ENCODE measurements at places on chromosomes 2 and 18.

- DNase-seq: no peak
Observed at GRCh38 chr2:190911813-190912212, 31.2 kb downstream of the GLS start.

DNA sequence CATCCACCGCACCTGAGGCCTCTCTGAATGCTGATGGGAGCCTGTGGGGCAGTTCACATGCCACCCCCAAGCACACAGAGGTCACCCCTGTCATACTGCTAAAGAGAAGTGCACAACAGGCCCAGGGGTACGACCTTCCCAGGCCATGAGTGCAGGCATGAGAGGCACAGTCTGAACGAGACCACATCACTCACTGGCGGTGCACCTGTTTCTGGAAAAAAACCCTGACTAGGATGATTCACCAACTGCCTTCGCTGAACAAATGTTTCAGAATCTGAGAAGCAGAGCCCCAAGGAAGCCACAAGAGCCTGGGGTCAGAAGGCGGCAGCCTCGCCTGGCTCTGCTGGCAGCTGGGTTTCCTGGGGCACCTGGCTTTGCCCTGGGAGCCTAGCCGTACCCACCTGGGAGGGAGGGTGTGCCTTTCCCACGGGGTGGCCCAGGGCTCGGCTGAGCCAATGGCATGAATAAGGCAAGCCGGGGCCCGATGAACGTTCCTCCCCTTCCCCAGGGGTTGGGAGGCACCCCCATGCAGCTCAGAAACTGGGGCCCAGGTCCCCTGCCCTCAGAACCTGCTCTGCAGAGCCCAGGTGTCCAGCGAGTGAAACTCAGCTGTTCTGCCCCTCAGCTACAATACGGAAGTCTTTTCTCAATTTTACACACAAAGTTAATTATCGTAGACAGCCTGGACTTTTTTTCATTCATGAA is 73.8 kb downstream of the HDAC4 start:
- DNase-seq: no peak

DNA sequence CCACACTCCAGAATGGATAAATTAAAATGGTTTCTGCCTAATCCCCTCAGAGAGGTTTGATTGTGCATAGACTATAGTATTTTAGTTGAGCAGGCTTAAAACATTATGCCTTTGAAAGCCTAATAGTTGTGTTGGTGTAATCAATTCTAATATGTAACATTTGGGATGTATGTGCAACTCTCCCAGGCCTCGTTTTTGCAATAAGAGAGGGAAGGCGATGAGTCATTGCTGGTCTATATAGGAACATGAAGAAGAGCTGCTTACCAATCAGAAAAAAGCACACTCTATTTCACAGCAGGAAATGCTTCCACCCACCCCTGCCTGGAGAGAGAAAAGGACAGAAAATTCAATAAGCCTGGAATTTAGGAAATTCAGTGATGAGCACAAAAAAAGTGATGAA is 1424.0 kb upstream of the PIK3C3 start:
- DNase-seq: no peak

DNA sequence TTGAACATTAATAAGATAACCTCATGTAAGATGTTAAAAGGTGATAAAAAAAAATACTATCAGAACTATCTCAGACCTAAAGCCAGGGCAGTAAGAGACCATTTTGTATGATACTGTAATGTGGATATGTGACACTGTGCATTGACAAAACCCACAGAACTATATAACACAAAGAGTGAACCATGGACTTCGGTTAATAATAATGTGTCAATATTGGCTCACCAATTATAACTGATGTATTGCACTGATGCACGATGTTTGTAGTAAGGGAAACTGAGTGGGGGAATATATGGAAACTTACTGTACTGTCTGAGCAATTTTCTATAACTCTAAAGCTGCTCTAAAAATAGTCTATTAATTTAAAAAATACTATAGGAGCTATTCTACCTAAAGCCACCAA is 40.7 kb upstream of the PARD3B start:
- DNase-seq: no peak

DNA sequence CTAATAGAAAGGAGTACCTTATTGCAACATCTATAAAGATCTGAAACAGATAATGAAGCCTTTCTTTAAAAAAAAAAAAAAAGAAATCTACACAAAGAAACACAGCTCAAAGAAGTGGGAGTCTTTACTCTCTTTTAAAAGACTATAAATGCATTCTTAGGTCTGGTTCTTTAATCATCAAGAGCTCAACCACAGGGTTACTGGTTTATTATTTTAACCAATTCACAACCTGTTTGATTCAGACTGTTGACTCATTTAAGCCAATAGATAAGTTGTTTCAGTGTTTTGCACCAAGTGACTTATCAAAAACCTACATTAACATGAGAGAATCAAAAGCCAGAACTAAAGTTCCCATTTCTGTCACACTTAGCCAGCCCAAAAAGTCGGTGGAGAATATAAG is 93.1 kb downstream of the TCF4 start:
- no peak for DNase-seq

- DNase-seq: no peak
Observed at GRCh38 chr2:95260028-95261023, 13.9 kb upstream of the PROM2 start.

DNA sequence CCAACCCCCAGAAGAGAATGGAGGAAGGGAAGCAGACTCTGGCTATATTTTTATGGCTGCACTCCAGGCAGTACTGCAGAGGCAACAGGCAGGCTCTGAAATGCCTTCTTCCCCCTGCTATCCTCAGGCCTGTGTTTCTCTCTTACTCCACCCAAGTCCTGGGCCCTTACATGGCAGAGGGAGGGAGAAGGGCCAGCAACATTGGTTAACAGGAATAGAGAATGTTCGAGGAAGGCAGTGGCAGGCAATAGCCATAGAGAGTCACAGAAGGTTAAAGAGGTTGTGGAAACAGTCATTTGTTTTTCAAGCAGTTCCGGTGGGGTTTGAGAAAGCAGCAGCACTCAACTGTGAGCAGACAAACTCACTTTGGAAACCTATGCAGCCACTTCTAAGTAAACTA is 15.1 kb upstream of the DARS1 start:
- no peak for DNase-seq

DNA sequence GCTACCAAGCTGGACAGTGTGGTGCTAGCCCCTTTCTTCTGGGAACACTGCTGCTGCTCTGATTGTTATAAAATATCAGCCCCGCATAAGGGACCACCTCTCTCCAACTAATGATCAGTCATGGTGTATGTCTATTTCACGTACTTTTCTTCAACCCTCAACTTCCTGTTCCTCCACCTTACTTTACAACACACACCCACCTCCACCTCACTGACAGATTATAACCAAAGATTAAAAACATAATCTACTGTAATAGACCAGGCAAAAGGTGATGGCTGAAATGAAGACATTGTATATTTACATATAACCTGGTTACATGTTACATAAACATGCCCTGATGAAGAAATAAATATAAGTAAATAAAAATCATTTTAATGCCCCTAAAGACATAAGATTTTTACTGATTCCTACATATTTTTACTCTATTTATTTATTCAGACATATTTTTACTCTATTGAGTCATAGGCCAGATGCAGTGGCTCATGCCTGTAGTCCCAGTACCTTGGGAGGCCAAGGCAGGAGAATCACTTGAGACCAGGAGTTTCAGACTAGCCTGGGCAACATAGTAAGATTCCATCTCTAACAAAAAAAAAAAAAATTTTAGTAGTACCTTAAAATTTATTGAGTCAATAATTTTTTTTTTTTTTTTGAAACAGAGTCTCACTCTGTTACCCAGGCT is 12.8 kb downstream of the STK39 start:
- DNase-seq: no peak

DNA sequence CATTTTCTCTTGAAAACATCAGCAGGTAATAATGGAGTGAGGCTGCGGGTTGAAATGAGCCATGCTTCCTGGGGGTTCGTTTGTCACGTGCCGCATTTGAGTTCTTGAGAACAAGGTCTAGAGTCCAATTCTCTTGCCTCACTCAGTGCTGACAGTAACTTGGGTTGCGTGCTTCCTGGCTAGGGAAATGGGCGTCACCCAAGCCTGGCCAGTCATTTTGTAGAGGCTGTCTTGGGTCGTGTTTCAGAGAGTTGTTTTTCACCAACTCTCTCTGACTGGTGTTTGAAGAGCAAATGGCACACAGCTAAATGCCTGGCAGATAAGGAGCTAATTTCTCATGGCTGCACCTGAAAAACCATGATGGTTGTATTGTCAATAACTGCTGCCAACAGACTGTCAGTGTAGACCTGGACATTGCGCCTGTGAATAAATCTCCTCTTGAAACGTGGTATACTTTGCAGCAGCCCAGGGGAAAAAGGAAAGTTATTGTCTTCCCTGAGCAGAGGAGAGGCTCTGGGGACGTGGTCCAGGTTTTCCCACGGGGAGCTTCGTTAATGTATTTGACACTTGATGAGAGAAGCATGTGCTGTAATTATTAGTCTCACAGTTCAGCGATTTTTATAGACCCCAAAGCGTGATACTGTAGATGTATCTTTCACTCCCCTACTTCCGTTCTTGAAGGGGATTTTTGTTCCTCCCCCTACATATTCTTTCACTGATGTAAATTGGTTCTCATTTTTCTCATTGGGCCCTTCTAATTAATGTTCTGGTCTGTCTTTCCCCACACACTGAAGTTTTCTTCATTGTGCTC is 196.0 kb downstream of the FHOD3 start:
- DNase-seq: no peak

- no peak for DNase-seq
Observed at GRCh38 chr2:527581-527980, 149.6 kb downstream of the TMEM18 start.

DNA sequence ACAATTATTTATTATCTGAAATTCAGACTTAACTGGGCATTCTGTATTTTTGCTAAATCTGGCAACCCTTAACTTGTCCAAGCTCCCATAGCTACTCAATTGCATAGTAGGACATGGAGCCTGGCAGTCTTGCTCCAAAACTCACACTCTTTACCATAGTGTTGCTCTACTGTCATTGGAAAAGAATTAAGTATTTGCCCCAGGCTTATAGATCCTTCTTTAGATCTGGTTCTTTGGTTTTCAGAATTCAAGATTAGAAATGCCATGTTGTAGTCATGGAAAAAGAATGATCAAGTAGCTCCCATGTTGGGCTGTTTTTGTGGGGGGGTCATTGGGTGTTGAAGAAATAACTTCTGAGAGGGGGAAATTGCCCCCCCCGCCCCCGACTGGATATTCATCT is 240.9 kb downstream of the WDPCP start:
- DNase-seq: no peak

GRCh38 chr18:80213182-80213581 is 34.1 kb downstream of the PARD6G start:
- DNase-seq: no peak

- no peak for DNase-seq
Observed at GRCh38 chr2:218003281-218003944, 618 bp upstream of the TNS1 start.

- no peak for DNase-seq
Observed at GRCh38 chr2:95057535-95058370, 32.2 kb downstream of the MAL start.

GRCh38 chr18:76169733-76170132 is 325.3 kb downstream of the ZNF516 start:
- no peak for DNase-seq

- no peak for DNase-seq
Observed at GRCh38 chr18:74994502-74995418, 214.2 kb downstream of the PTGR3 start.

DNA sequence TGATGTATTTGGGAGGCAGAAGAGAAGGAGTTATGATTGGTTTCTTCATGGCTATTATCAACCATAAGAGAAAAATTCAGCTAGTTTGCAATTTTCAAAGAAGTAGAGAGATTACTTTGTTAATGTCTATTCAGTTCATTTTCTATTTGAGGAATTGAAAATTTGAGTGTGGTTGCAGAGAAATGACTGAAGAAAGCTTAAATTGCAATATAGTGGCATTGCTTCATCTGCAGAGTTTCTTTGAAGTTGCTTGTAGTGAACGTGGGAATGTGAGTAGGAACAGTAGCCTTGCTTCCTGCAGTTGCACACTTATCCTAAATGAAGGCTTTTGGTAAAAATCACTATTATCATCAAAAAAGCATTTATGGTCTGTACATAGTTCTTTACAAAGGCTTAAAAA is 14.7 kb upstream of the CYRIA start:
- no peak for DNase-seq

DNA sequence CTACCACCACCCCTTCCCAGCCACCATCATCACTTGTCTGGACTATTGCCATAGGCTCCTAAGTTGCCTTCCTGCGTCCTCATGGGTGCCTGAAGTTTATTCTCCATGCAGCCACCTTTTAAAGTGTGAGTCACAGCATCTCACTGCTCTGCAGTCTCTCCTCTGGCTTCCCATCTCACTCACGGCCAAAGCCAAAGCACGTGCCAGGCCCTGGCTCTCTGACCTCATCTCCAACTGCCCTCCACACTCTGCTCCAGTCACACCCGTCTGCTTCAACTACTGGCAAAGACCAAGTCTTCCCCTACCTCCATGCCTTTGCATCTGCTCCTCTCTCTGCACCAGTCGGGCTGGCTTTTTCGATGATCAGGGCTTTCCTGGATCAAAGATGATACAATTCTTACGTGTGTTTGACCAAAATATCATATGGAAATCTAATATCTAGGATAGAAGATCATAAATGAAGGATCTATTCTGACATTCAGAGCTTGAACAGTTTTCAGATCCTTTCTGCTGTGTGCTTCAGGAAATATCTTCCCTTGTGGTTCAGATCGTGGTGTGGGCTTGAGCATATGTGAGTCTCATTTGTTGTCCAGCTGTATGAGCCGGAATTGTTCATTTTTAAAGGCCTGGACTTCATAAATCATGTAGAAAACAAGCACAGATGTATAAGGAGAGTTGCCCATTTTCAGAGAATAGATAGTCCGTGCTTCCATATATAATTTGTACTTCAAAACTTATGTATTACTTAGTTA is 175.6 kb downstream of the PRKCE start:
- no peak for DNase-seq

GRCh38 chr18:56382541-56382940 is 255.9 kb downstream of the TXNL1 start:
- no peak for DNase-seq
